Fibroblast of skin of right quadriceps (primary cell): ENCODE measurements at places on chromosomes 1 and 21.
A peak's percentile ranks its signal among the peaks of the same experiment; 100 is the strongest.

DNA sequence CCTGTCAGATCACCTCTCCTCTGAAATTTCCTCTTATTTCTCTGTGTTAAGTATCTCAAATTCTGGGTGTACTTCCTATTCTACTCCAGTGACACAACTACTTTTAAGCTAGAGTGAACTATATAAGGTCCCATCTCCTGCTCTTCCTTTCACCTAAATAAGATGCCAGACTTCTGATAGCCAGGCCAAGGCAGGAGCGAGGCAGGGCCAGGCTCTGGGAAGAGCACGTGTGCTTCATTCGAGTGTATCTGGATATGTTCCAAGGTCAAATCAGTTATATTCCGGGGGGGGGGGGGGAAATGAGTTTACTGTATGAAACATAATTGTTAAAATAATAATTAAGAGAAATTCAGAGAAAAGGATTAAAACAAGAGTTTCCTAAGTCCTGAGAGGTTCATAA lies 60.1 kb downstream of the LRRC71 start:
- no peak for DNase-seq

GRCh38 chr1:169200319-169200718 lies 93.8 kb downstream of the ATP1B1 start:
- no peak for DNase-seq

DNA sequence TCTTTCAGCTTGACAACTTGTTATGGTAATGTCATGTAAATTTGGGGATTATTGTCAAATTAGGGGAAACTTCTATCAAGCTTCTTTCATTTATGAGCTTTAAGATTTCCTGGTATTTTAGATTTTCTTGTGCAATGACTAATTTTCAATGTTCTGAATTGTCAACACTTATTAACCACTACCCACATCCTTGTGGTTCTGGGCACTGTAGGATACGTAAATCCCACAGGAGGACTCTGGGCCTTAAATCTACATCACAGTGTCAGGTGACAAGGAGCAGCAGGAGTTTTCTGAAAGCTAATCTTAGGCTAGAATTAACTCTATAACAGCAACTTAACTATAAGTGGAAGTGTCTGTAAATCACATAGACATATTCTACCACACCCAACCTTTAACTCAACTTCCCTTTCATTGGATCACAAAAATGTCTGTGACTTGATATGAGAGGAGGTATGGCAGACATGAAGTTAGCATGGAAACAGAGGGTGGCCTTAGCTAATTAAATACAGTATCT lies 397.7 kb downstream of the HLX start:
- DNase-seq = peak; percentile 52

- peak; percentile 35 for DNase-seq
These were observed 17.0 kb downstream of the DHRS3 start for GRCh38 chr1:12600880-12601633.

DNA sequence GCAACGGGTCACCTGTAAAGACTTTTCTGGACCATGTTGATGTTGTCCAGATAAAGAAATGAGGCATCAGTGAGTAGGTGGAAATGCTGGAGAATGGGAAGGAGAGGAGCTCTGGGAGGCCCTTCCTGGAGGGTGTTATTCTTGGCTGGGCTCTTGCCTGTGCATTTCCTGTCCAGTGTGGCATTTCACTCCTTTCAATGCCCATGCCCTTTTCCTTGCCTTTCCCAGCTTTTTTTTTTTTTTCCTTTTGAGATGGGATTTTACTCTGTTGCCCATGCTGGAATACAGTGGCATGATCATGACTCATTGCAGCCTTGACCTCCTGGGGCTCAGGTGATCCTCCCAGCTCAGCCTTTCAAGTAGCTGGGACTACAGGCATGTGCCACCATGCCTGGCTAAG lies 11.8 kb downstream of the NOS1AP start:
- DNase-seq = no peak

DNA sequence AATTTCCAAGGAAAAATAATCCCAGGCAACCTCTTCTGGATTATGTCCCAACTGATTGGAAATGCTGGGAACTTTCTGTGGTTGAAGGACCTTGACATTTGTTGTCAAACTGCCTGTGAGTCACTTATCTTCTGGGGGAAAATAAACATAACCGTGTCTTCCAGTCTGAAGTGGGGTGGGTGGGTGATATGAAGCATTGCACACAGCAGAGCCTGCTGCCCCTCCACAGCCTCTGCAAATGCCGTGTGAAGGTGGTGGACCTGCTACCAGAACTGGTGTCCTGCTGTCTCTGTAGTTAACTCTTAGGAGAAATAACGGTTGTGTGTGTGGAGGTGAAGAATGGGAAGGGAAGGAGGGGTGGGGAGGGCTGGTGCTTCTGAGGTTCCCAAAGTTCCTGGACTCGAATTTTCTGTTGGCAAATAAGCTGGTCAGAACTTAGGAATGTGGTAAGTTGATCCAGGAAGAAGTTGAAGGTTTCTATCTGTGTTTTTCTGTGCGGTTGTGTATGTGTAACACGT lies 23.2 kb downstream of the GALNT2 start:
- peak; percentile 78 for DNase-seq

DNA sequence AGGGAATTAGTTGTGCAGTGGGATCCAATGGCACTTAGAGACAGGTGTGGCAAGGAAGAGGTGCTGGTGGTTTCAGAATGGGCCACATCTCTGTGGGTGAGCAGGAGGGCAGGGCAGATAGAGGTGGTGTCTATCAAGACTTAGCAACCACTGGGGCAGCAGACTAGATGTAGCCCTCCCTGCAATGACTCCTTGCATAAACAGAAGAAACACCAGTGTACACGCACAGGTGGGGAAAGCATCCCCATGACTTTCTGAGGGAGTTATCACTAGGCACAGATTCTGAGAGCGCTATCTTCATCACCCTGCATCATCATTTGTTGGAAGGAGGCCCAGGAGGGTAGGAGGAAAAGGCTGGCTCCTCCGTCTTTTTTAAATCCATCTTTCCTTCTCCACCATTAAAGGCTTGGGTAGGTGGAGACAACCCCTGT lies 58.4 kb downstream of the PLXNA2 start:
- peak; percentile 68 for DNase-seq

GRCh38 chr1:37148663-37149062 lies 114.3 kb upstream of the GRIK3 start:
- DNase-seq = no peak
